D341Med (cell line): ENCODE measurements at places on chromosomes 4 and X.
A peak's percentile ranks its signal among the peaks of the same experiment; 100 is the strongest.

DNA sequence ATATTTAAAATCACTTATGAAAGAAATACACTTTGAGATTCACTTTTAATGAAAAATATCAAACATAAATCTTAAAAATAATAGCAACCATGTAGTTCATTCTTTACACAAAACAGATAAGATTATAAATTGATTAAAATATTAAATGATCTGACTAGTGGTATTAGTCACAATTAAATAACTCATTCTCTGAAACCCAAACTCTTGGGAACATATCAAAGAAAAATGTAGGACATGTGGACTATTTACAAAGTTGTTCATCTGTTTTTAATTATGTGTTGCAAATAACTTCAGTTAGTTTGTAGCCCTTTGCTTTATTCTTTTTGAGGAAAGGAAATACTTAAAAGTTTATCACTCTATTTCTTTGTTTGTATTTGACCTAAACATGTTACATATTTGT is 9.5 kb upstream of the GUCY1A1 start:
- no peak for DNase-seq

DNA sequence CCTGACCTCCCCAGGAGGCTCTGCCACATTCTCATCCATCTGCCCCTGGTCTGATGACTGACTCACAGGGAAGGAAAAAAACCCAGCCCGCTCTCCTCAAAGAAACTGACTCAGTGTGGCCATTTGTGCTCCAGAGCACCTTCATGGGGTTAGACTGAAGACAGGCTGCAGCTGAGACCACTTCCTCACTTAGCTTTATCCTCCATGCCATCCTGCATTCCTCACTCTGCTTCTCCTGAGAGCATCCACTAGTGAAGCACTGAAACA is 35.9 kb upstream of the HPSE start:
- DNase-seq = no peak

GRCh38 chr4:8038719-8039251 is 99.1 kb upstream of the AFAP1 start:
- no peak for DNase-seq

DNA sequence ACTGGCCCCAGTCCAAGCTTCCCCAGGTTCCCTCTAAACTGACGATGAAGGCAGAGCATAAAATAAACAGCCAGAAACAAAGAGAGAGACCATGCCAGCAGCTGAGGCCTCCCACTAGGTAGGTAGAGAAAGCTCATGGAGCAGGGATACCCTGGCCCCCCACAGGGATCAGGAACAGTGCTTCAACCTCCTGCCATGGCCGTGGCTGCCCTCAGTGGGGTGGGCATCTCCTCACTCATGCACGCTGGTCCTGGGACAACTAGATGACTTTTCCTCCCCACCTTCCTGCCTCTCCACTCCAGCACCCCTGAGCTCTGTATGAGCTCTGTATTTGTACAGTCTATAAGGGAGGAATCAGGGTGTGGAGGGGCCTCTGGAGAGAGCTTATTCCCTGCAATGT is 117.7 kb upstream of the PSAPL1 start:
- DNase-seq = no peak

DNA sequence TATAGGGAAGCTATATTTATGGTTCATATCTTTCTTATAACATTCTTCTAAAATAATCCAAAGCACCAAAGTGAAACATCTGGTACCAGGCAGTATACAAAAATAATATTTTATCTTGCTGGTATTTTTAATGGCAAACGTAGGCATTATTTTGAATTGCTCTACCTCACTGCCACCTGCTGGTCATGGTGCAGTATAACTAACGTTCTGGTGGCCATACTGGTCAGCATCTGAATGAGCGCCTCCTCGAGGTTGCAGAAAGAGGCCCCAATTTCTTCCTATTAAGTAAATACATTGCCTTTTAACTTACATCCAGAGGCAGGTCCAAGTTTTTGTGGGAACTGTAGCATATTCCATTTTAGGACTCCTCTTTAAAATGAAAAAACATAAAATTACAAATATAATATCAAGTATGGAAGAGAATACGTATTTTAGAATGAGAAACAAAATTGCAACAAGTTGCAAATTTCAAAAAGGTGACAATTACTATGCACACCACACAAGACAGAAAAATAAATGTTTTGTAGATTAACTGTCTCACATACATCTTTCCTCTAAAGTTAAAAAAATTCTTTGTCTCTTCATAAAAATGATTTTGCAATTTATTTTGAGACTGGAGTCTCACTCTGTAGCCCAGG is 22.9 kb upstream of the CWH43 start:
- DNase-seq = peak; percentile 80

DNA sequence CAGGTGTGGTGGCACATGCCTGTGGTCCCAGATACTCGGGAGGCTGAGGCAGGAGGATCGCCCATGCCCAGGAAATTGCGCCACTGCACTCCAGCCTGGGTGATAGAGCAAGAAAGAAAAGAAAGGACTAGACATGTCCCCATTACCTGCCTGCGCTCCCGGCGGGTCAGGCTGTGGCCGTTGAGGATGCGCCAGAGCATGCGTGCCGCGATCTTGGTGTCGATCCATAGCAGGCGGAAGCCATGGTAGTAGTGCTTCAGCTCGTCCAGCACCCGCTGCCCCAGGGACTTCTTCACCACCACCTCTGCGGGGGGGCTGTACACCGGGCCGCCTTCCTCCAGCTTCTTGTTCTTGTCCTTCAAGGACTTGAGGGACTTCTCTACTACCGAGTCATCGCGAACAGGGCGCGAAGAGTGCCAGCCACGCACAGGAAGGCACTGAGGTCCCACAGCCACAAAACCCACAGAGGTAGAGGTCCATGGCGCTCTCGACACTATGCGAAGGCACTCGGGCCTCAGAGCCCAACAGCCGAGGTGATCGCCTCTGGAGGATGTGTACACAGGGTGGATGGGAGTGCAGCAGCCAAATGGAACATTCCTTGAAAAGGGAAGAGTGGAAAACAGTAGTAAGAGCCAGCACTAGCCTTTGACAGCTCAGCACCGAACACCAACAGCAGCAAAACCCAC is 14.6 kb downstream of the LETM1 start:
- no peak for DNase-seq

DNA sequence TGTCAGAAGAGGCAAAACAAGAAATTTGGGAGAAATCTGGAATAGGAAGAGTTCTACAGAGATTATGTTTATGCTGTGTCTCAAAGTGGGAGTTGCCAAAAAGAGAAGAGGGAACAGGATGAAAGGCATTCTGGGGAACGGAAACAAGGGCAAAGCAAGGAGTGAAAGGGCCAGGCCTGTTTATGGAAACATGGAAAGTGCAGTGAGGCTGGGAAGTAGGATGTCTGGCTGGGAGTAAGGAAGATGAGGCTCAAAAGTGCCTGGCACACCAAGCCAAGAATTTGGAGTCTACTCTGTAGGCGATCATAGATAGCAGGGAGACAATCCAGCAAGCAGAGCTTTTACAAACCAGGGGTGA is 1.8 kb upstream of the CUL4B start:
- DNase-seq = no peak

DNA sequence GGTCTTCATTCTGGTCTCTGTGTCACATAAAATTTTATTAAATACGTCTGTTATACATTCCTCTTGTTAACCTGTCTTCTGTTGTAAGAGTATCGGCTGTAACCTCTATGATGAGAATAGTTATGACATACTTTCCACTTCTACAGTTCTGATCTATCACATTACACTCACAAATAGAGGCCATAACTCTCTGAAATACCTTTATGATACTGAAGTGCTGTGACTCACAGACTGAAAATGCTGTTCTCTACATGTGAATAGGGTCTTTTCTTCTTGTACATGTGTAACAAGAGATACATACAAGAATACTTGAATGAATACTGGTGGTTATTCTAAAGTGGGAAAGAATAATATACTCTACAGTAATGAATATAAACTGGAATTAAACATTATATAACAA is 1047.6 kb downstream of the TECRL start:
- DNase-seq = no peak

GRCh38 chr4:147747787-147748454 is 16.0 kb downstream of the ARHGAP10 start:
- no peak for DNase-seq

DNA sequence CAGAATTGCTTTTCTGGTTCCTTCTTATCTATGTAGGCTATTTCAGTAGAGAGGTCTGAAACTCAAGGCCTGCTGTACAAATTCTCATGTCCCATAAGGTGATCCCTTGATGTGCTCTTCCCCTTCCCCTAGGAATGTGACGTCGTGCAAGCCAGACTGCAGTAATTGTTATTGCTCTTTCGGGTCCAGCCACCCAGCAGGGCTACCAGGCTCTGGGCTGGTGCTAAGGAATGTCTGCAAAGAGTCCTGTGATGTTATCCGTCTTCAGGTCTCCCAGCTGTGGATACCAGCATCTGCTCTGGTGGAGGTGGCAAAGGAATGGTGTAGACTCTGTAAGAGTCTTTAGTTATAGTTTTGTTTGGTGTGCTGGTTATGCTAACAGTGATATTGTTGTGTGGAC is 378.7 kb downstream of the C4orf33 start:
- no peak for DNase-seq

GRCh38 chr4:140611854-140612253 is 43.1 kb upstream of the UCP1 start:
- no peak for DNase-seq

- DNase-seq = no peak
Observed at GRCh38 chr4:174716986-174717770, 111.9 kb downstream of the GLRA3 start.

DNA sequence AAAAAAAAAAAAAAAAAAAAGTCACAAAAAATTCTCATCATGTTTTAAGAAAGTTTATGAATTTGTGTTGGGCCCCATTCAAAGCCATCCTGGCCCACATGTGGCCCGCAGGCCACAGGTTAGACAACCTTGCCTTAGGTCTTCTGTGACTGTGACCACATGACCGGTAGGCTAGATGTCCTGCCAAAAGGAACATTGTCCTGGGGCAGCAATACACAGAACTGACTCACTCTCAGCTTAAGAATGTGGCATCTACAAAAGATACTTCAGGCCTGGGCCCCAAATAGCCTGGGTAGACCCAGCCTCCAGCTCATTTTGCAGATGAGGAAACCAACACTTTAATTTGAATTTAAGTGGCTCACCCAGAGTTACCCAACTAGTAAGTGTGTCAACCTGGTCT is 10.0 kb downstream of the AWAT2 start:
- DNase-seq = no peak

GRCh38 chr4:5120468-5120867 is 69.2 kb downstream of the STK32B start:
- no peak for DNase-seq

- no peak for DNase-seq
Observed at GRCh38 chr4:186790630-186791029, 67.0 kb upstream of the FAT1 start.

DNA sequence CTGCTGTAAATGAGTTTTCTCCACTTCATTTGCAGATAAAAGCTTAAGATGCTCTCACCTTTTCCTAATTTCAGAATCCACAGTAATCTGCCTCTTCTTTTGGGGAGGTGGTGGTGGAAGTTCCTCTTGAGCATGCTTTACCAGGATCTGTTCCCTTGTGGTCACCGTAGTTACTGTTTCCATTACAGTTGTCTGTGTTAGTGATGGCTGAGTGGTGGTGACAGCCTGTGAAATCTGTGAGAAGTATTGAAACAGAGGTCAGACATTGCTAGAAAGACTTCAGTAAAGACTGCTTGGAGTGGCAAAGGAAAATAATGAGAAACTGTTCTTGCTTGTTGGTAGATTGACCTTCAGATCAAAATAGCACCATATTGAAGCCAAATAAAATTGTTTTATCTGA is 666.2 kb downstream of the DMD start:
- no peak for DNase-seq

DNA sequence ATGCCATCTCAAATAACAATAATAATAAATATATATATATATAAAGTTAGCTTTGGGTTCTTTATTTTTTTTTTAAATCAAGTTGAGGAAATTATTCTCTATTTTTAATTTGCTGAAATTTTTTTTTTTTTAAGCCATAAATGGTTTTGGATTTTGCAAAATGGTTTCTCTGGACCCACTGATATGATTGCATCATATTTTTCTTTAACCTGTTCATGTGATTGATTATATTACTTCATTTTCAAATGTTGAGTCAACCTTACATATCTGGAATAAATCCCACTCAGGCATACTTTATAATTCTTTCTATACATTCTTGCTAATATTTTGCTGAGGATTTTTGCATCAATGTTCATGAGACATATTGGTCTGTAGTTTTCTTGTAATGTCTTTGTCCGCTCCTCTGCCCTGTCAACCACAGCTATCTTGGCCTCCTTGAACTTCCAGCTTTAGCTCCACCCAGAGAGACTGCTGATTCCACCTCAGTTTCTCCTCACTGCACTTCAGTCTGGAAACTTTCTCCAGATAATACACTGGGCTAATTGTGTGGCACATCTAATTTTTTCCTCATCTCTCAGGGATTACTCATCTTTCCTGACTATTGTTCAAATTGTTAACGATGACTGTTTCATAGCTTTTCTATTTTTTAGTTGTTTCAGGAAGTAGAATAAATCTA is 160.9 kb upstream of the GIMD1 start:
- no peak for DNase-seq

- DNase-seq = no peak
Observed at GRCh38 chr4:15868111-15868510, 70.4 kb downstream of the FGFBP1 start.

GRCh38 chr4:88511236-88511635 is 12.3 kb downstream of the PYURF start:
- no peak for DNase-seq

- no peak for DNase-seq
Observed at GRCh38 chrX:131845771-131846170, 177.3 kb upstream of the STK26 start.

GRCh38 chr4:29295280-29295679 is 1424.9 kb upstream of the PCDH7 start:
- no peak for DNase-seq

- DNase-seq = no peak
Observed at GRCh38 chr4:118767109-118767508, 68.8 kb downstream of the SEC24D start.

GRCh38 chr4:99383833-99384392 is 31.4 kb upstream of the ADH1C start:
- DNase-seq = no peak

DNA sequence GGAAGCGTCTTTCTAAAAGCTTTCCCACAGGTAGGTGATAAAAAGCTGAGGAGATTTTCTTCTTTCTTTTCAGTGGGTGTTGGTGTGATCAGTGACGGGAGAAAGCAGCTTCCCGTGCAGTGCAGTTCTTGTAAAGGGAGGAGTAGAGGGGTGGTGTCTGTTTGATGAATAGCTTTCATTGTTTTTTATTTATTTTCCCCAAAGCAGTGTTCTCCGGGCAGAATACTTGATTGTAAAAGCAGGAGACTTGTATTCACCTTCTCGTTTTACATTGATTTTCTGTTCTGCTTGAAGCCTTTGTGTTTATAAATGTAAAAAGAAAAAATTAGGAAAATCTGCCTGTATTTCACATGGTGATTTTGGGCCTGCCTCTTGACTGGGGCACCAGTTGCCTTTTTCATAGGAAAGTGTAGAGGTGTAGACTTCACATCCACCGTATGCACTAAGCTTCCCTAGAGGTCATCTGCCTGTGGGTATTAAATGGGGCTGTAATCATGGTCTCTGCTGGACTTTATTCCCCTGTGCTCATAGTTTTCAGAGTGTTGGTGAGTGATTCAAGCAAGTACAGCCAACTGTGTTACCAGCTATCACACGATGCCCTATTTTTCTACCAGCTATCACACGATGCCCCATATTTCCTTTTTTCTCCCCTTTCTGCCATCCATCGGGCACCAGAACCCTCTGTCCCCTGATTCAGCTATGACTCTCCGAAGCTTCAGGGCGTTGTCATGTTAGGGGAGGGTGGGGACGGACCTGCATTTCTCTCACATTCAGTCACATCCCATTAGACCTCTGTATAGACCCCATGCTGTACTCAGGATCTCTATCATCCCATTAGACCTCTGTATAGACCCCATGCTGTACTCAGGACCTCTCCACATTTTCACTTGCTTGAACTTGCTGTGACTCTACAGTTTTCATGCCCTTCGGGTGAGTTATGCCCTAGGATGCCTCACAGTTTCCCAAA is 526.5 kb downstream of the TRIML1 start:
- DNase-seq = no peak
